ENCODE measurements at places on chromosomes 16 and 17.

GRCh38 chr16:87922250-87922871, 14.0 kb downstream of the CA5A start:
- DNase-seq = no peak

DNA sequence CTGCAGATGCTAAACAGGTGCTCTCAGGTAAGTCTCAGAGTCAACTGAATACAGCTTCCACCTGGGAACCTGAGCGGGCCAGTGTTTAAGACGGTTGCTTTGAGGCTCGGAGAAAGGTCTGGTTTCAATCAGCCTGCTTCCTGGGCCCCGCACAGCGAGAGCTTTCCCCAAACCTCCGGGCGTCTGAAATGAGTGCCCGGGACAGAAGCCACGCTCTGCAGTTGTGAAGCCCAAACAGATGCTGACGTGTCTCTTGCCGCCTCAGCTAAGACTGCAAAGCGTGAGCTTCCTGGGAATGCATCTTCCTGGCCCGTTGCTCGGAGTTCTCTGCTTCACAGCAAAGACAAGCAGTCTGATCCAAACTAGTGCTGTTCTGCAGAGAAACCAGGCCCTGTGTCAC, 36.7 kb downstream of the PLXDC1 start:
- no peak for DNase-seq

DNA sequence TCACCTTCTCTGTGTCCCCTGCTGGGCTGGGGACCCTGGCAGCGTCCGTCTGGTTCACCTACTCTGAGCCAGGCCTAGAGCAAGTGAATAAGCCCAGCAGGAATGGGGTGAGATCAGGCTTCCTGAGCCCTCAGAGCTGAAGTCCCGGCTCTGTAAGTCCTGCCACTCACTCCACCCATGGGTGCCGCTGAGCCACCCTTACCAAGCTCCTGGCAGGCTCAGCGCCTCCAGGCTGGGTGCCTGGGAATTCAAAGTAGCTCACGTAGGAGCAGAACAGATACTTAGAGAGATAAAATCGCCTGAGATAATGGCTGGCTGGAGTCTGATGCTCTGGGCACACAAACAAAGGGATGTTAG, 9.8 kb upstream of the LASP1NB start:
- no peak for DNase-seq

GRCh38 chr16:72928090-72928981, 119.6 kb downstream of the ZFHX3 start:
- no peak for DNase-seq

- DNase-seq = no peak
Measured at GRCh38 chr17:70775679-70776078, 606.3 kb downstream of the KCNJ2 start.

GRCh38 chr16:57379579-57379978, 7.3 kb downstream of the CX3CL1 start:
- no peak for DNase-seq

DNA sequence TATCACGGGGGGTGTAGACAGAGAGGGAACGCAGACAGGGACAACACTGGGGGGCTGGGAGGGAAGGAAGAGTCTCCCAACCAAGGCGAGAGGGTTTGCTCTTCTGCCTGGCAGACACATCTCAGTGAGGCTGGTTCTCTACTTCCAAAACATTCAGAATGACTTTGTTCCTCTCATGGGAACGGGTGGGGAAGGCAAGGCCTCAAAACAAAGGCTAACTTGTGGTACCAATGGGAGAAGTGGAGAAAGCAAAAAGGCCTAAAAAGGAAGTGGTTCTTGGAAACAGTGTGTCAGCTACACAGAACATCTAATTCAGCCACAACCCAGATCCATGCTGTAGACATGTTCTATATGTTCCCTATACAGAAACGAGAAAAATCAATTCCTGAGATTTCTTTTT, 7.5 kb downstream of the FLOT2 start:
- DNase-seq = no peak

- DNase-seq = no peak
Measured at GRCh38 chr16:47519546-47519945, 58.4 kb downstream of the PHKB start.

DNA sequence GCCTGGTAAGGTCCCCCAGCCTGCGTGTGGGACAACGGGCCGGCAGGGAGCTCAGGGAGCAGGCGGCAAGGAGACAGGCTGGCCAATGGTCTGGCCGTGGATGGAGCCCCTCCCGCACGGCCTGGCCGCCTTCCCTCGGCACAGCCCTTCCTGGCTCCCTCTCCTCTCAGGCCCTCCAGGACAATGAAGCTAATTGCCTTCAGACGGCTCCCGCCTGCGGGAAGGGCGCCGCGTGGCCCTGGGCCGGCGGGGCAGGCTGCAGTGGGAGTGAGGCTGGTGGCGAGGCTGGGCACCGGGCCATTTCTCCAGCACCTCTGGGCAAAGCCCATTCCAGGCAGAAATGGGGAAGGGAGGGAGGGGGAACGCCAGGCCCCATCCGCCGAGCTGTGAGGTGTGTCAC, 50.9 kb downstream of the ENGASE start:
- DNase-seq = no peak

DNA sequence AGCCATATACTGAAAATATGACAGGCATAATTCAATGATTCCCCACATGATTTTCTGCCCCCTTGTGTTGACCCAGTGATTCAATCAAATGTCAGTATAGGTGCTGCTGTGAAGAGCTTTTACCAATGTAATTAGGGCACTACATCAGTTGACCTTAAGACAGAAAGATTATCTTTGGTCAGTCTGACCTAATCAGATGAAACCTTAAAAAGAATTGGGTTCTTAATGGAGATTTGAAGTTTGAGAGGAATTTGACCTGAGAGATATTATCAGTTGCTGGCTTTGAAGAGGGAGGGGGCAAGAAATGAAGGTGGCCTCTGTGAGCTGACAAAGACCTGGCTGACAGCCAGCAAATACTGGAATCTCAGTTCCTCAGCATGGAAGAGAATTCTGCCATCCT, 358.7 kb upstream of the CA10 start:
- no peak for DNase-seq

DNA sequence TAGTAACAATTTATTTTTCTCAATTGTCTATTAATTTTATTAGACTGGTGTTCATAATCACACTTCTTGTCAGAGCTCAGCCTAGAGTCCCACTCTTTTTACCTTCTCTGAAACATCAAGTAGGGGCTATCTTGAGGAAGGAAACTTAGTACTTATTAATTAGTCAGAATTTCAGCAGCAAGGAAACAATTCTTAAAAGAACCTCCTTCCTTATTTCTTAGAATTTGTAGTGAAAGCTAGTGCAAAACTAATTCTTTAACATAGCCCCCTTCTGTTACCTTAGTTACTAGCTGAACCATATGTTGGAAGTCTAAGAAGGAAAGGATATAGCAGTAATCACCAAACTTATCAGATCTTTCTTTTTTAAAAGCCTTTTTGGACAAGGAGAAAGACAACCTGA, 35.2 kb downstream of the MAP2K4 start:
- no peak for DNase-seq

- DNase-seq = no peak
Measured at GRCh38 chr17:78313735-78314648, 45.9 kb downstream of the SOCS3 start.

DNA sequence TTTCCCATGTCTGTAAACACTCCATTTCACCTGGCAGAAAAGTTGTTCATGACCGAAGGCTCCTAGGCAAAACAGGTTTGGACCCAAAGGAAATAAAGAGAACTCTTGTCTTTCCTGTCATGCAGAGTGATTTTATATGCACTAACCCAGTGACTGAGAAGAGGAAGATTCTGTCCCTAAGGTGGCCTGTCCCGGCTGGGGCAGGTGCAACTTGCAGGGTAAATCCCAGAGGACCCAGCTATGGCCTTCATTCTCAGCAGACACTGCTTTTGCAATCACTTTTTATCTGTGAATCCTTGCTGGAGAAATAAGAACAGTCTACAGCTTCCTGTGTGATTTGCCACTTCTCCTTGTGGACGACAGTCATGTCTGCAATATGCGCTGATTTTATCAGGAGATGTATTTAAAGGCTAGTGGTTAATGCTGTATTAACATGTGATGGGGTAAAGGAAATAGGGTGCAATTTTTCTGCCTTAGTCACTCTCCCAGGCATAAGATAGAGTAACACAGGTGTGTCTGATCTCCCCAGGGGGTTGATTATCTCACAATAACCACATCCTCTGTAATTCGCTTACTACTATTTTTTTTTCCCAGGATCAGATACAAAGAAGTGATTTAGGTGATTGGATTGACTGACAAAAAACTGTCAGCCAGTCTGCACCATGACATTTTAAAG, 696.8 kb upstream of the SOX9 start:
- no peak for DNase-seq

DNA sequence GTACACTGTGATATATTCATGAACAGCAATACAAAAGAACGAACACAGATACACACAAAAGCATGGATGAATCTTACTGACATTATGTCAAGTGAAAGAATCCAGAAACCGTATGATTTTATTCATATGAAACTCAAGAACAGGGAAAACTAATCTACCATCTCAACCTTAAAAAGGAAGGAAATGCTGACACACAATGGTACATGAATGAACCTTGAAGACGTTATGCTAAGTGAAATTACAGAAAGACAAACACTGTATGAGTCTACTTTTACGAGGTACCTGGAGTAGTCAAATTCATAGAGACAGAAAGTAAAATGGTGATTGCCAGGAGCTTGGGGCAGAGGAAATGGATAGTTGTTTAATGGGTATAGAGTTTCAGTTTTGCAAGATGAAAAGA, 8.7 kb upstream of the PRKCB start:
- DNase-seq = no peak

GRCh38 chr16:19001788-19002187, 18.1 kb downstream of the TMC7 start:
- no peak for DNase-seq

- no peak for DNase-seq
Measured at GRCh38 chr17:57330587-57330986, 74.3 kb downstream of the MSI2 start.

- no peak for DNase-seq
Measured at GRCh38 chr17:3535253-3535995, 22.2 kb downstream of the TRPV3 start.

DNA sequence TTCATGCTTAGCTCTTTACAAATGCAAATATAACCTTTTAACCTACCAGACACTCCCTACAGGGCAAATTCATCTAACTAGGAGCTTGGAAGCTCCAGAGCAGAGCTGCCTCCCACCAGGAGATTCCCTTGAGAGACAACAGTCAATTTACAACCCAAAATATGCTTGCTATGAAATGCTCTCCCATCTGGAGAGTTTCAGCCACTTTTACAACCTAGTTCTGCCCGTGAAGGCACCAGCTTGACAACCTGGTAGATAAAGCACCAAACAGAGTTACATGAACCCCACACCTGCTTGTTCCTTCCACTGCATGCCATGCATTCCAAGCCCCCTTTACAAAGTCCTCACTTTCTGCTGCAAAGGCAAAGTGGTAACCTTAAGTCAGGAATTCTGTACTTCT, 215.3 kb upstream of the KIF2B start:
- no peak for DNase-seq

GRCh38 chr16:30002614-30003346, 6.7 kb downstream of the INO80E start:
- no peak for DNase-seq

DNA sequence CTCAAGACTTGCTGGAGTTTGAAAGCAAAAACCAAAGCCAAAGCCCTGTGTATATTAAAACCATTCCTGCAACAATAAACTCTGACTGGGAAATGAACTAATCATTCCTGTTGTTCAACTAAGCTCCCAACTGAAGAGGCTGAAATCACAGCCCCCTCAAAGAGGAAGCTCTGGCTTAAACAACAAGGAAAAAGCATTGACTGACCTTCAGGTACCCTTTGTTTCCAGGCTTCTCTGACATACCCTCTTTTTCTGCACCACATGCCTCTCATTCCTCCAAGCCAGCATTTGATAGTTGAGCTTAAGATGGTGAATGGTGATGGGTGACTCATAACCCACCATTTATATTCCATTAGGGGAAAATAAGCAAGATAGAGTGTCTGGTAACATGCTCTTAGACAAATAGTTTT, 470.9 kb upstream of the SOX9 start:
- no peak for DNase-seq

DNA sequence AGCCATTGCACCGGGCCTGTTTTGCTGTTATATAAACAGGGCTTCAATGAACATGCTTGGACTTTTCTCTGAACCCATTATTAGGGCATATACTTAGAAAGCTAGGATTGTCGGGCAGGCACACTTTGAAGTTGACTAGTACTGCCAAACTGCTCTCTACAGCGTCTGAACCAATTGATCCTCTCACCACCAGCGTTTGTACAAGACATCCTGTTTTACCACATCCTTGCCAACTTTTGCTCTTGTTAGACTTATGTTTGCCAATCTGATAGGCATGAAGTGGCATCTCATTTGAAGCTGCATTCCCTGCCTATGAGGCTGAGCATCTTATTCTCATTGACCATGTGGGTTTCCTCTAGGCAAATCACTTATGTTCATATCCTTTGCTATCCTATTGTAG, 7.4 kb upstream of the PPP1R9B start:
- no peak for DNase-seq

DNA sequence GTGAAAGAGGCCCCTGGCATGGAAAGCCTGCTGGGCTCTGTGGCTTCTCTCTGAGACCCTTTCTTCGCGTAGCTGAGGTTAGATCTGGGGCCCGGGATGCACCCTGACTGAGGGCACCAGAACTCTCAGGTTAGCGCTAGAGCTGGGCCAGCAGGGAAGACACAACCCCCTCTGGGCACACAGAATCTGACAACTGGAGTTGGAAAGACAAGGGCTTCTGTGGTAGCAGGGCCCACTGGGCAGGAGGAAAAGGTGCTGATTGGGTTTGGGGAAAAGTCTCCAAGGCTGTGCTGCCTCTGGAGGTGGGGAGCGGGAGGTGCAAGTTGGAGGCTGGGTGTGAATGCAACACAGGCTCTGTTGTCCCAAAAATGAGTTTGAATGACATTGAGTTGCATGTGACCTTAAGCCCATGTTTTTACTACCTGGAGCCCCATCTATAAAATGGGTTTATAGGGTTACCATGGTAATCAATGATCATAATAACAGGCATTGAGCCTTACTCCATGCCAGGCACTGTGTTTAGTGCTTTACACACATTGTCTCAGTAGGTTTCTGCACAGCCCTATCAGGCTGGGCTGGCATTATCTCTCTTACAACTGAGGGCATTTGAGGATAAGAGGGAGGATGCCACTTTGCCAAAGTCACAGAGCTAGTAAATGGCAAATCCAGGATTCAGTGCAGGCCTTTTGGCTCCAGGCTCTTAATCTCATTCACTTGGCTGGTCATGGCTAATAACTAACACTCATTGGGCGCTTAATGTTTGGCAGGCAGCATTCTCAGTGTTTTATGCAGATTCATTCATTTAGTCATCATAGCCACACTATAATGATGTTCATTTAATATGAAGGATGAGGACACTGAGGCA, 9.5 kb upstream of the IGFBP4 start:
- no peak for DNase-seq

GRCh38 chr17:10247810-10248209, 49.4 kb upstream of the GAS7 start:
- DNase-seq = no peak

- DNase-seq = no peak
Measured at GRCh38 chr16:81601601-81602255, 157.1 kb downstream of the CMIP start.

DNA sequence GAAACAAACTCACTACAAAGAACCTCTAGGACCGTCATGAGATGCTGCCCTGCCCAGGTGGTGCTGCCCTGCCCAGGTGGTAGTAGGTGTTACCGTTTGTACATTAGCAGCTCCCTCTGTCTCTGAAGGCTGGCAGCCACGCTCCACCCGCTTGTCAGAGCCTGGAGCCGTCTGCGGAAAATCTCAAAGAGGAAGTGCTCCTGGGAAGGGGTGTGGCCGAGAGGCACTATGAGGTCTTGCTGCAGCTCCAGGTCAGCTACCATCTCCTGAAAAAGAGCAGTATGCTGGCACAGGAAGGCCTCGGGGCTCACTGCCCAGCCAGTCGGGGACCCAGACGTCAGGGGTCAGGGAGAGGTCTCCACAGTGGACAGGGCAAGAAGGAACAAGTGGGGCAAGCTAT, 28.3 kb downstream of the ZNF276 start:
- DNase-seq = no peak
